ENCODE measurements at places on chromosomes 13 and 19. TPM values are rescaled to one million over a fixed set of nuclear protein-coding genes. Genes with fewer than 3 reads are reported as not detected.

DNA sequence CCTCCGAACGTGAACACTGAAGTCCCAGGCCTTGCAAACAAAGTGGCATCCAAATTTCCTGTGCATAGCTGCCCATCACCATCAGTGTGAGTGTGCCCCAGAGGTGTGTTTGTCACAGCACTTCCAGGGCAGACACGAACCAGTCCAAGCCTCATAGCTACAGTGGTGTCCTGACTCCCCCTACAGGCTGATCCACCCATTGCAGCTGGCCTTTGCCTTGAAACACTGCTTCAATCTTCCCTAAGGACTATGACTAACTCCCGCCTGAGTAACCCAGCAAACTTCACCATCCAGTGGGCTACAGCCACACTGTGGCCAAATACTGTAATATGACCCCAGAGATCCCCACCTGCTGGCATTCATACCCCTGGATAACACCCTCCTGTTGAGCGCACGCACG, 3.9 kb downstream of the ZNF266 start:
- H3K27me3 ChIP-seq: no peaks in the 10 kb centered on the region
- H3K36me3 ChIP-seq: peaks cover 70% of the 10 kb centered on the region
- DNase-seq: peak; percentile 52
- H3K4me3 ChIP-seq: no peak overlapping the region
- peaks cover 18% of the 10 kb centered on the region for H3K4me1 ChIP-seq
- no peak overlapping the region for H3K27ac ChIP-seq

DNA sequence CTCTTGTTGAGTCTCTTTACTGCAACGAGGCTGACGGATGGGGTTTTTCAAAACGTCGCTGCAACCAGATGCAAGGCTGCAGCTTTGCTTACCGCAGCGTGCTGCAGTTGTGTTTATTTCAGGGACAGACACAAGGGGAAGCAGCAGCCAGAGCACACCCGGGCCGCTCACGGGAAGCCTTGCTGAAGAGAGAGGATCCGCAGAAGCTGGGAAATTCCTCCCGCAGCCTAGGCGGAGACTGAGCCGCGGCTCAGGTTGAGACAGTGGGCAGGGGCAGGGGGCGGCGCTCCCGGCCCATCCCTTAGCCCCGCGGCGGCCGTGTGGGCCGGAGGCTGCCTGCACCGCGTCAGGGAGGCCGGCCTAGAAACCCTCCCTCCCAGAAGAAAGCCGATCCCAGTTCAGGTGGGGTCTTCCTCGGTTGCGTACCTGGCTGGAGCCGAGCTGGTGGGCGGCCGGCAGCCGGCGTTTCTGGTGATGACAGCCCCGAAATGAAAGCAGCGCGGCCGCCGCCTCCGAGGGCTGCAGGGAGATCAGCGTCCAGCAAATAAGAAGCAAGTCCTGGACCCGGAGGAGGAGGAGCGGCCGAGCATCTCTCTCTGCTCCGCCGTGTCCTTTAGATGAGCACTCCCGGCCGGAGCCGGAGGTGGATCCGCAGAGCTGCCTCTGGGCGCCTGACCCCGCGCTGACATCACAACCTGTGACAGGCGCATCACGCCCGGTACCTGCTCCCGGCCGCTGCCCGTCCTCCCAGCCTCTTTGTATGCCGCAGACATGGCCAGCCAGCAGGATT, at the start of gene FRY:
Gene FRY (plus strand): TSS at position 750 of the 790 bp plus-strand sequence. CDS start 22 bp downstream, at position 772.
- peak within 1 kb of the TSS; percentile 85 for H3K4me3 ChIP-seq
- peaks cover 4% of the 10 kb centered on the region for H3K36me3 ChIP-seq
- peak; percentile 72 for DNase-seq
- peak within 1 kb of the TSS; percentile 68 for H3K27ac ChIP-seq

- H3K36me3 ChIP-seq: no peaks in the 10 kb centered on the region
- H3K27me3 ChIP-seq: peaks cover 5% of the 10 kb centered on the region
- DNase-seq: no peak
- no peak overlapping the region for H3K4me3 ChIP-seq
- H3K4me1 ChIP-seq: no peaks in the 10 kb centered on the region
Observed at GRCh38 chr13:110024645-110024980, 238.2 kb upstream of the IRS2 start.

DNA sequence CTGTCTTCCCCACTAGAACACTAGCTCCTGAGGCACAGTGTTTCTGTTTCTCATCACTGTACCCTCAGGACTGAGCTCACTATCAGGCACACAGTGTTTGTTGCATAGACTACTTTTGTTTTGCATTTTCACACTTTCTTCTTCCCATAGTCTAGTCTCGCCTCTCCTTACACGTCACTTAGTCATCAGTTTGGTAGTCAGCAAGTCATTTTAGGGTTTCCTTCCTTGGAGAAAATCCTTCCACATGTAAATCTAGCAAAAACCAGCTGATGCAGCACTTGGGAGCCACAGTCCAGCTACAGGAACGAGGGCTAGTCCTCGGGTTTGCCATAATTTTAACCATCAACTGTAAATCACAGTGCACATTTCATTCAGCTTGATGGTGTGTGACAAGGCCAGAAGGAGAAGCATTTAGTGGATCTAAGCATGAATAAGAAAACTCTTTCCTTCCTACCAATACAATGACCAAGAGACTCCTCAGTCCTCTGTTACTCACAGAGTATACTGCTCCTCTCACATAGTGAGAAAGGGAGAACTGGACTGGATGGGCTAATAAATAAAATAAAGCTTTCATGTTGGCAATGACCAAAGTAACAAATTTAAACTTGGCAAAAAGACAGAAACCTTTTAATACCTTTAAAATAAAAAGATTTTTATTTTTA, 221.0 kb downstream of the KLF12 start:
- H3K27me3 ChIP-seq: no peaks in the 10 kb centered on the region
- no peak overlapping the region for H3K4me3 ChIP-seq

GRCh38 chr19:1408300-1409203, 1.2 kb downstream of the DAZAP1 start:
- peaks cover 21% of the 10 kb centered on the region for H3K36me3 ChIP-seq
- DNase-seq: peak; percentile 65
- peak overlapping the region; percentile 92 for H3K27ac ChIP-seq
- H3K4me3 ChIP-seq: peak overlapping the region; percentile 92
- H3K4me1 ChIP-seq: peaks cover 51% of the 10 kb centered on the region

DNA sequence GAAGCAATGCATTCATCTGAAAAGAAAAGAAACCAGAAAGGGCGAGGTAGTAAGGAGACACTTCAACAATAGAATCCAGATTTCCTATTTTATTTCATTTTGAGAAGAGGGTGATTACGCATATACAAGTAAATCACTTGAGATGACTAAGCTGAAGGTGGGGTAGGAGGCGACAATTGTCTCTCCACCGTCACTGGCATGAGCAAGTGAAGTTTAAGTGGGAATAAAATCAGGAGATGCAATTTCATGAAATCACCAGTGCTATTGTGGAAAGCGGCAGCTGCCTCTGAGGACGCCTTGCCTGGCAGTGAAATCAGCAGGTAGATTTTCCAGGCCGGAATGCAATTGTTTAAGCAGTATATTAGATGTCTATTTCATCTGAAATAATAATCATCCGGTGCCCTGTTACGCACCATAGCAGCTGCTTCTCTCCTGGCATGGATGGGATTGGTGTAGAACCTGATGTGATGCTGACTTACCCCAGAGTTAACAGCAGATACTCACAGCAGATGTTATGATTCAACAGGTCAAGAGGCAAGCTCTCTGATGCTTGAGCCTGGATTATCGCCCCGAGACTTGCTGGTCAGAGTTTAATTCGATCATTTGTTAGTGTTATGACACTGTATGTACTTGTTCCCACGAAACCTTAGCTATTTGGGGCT, 64.3 kb downstream of the RASL11A start:
- no peaks in the 10 kb centered on the region for H3K36me3 ChIP-seq
- no peak overlapping the region for H3K4me3 ChIP-seq
- H3K27me3 ChIP-seq: no peaks in the 10 kb centered on the region
- no peak for DNase-seq
- H3K27ac ChIP-seq: no peak overlapping the region

The GRK1 gene
- 0.10 TPM for total RNA-seq

The RXFP2 gene
- not detected for total RNA-seq

- H3K27ac ChIP-seq: no peak overlapping the region
- no peaks in the 10 kb centered on the region for H3K27me3 ChIP-seq
- peaks cover 22% of the 10 kb centered on the region for H3K36me3 ChIP-seq
- no peak for DNase-seq
Observed at GRCh38 chr19:11338121-11338520, 1.3 kb downstream of the RAB3D start.

DNA sequence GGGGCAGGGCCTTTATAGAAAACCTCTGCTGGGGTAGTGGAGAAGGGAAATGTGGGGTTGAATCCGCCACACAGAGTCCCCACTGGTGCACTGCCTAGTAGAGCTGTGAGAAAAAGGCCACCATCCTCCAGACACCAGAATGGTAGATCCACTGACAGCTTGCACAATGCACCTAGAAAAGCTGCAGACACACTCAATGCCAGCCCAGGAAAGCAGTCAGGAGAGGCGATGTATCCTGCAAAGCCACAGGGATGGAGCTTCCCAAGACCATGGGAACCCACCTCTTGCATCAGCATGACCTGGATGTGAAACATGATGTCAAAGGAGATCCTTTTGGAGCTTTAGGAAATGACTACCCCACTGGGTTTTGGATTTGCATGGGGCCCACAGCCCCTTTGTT, 958.0 kb upstream of the MIR17HG start:
- H3K27me3 ChIP-seq: no peaks in the 10 kb centered on the region
- no peaks in the 10 kb centered on the region for H3K4me1 ChIP-seq

DNA sequence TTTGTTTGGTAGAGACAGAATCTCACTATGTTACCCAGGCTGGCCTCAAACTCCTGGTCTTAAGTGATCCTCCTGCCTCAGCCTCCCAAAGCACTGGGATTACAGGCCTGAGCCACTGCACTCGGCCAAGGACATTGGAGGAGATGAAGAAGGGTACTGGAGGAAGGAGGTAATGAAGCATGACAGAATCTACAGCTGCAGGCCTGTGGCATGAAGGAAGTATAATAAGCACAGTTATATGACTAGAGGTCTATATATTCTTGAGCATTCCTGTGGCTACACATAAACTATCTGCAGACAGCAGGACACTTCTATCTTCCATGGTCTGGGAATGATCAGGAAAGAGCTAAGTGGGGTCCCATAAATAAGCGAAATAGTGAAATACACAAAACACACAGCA, 18.2 kb downstream of the ZNF565 start:
- no peaks in the 10 kb centered on the region for H3K27me3 ChIP-seq
- H3K36me3 ChIP-seq: peaks cover 7% of the 10 kb centered on the region
- DNase-seq: no peak

The ASPDH gene
- not detected for total RNA-seq

- DNase-seq: no peak
- H3K36me3 ChIP-seq: no peaks in the 10 kb centered on the region
- H3K4me3 ChIP-seq: no peak overlapping the region
- no peaks in the 10 kb centered on the region for H3K4me1 ChIP-seq
Observed at GRCh38 chr13:101307181-101307701, 109.1 kb downstream of the NALCN start.

The NALCN gene
- not detected for total RNA-seq

The ZGLP1 gene
- 1.1 TPM for total RNA-seq

GRCh38 chr19:32748497-32748896, 28.9 kb downstream of the TDRD12 start:
- DNase-seq: no peak
- H3K4me1 ChIP-seq: peaks cover 14% of the 10 kb centered on the region
- H3K27me3 ChIP-seq: peaks cover 16% of the 10 kb centered on the region
- H3K36me3 ChIP-seq: no peaks in the 10 kb centered on the region
- H3K27ac ChIP-seq: no peak overlapping the region

- no peaks in the 10 kb centered on the region for H3K27me3 ChIP-seq
- no peak overlapping the region for H3K27ac ChIP-seq
- no peaks in the 10 kb centered on the region for H3K36me3 ChIP-seq
- no peak for DNase-seq
- no peak overlapping the region for H3K4me3 ChIP-seq
Observed at GRCh38 chr13:93709506-93710244, 483.1 kb downstream of the GPC6 start.

The MIA gene
- total RNA-seq: not detected

The ZNF443 gene
- 4.1 TPM for total RNA-seq

The ATP1A3 gene
- 1.5 TPM for total RNA-seq

GRCh38 chr13:80655778-80656511, 315.0 kb upstream of the SPRY2 start:
- no peaks in the 10 kb centered on the region for H3K4me1 ChIP-seq
- H3K27me3 ChIP-seq: peaks cover 2% of the 10 kb centered on the region
- H3K4me3 ChIP-seq: no peak overlapping the region
- H3K27ac ChIP-seq: no peak overlapping the region
- H3K36me3 ChIP-seq: no peaks in the 10 kb centered on the region

The SULT2A1 gene
- not detected for total RNA-seq

DNA sequence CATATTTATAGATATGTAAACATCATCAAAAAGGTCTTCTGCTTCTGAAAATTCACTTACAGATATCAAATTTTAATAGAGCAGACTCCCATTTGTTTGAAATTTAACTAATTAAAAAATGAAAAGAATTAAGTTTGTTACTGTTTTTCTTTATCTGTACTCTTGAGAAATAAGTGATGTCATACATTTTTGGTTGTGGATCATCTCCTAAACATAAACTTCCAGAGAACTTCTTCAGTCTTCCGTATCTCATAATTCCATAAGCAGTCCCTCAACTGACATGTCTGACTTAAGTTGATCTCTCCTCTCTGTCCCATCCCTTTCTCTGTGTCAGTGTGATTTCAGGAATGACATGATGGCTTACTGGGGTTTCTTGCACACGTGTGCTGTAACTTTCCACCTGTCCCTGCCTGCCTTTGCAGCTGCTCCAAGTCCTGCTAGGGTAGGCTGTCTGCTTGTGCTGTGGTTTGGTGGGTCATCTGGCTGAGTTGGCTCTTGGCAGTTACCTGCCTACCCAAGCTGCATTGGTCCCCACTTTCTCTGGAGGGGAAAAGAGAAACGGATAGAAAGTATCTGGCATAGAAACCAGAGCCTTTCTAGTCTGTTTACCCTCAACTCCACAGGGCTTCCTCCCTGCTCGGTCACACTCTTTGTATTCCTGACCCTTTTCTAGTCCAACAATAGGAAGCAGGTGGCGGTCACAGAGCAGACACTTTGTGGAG, 127.1 kb downstream of the GGACT start:
- H3K4me1 ChIP-seq: no peaks in the 10 kb centered on the region
- DNase-seq: no peak

Data from activated naive CD4-positive, alpha-beta T cell treated with anti-CD3 and anti-CD28 coated beads for 36 hours (primary cell).